ENCODE measurements at places on chromosomes 2 and 18.

GRCh38 chr18:73966954-73967353, 180.7 kb downstream of the FBXO15 start:
- no peak for DNase-seq

DNA sequence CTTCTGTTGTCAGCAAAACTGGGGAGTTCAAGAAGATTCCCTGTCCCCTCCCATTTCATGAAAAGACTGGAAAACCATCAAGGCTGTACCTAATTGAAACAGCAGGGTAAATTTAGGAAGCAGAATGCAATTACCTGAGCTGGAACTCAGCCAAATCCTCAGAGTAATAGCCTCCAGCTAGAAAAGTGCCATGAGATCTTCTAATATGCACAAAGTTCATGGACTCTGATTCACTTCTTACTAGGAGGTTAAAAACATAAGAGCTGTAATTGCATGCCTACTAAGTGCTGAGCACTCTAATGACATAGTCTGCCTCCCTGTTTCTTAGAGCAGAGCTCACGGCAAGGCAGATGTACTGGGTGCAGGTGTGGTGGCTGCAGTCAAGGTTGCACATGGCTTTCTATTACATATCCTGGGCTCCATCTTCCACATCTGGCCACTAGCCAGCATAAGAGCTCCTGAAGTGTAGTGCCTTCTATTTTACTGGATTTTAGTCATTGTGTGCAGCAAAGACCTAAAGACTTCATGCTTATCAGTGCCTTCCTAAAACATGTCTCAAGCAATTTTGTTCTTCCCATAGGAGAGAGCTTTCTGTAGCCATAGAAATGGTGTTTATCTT, 341.7 kb downstream of the PTPRM start:
- DNase-seq = no peak

GRCh38 chr2:227370791-227371312, 8.3 kb downstream of the TM4SF20 start:
- no peak for DNase-seq

DNA sequence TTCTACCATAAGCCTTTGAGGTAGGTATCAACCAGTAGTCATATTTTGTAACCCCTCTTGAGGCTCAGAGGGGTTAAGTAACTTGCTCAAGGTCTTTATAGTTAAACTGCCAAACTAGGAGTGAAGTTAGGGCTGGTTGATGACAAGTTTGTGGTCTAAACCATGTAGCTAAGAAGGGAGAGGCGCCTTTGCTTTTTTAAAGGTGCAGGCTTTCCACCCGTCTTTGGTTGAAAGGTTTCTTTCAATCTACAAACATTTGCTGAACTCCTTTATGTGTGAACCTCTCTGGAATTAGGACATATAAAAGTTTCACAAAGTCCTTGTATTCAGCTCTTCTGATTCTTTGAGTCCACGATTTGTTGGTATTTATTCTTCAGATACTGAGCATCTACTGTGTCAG, 2.4 kb upstream of the MTA3 start:
- DNase-seq = no peak

GRCh38 chr18:63207835-63208234, 111.7 kb downstream of the BCL2 start:
- DNase-seq = no peak

GRCh38 chr2:14420851-14421250, 211.7 kb upstream of the LRATD1 start:
- DNase-seq = no peak

- no peak for DNase-seq
Observed at GRCh38 chr2:16168506-16169264, 228.3 kb downstream of the MYCN start.

- DNase-seq = no peak
Observed at GRCh38 chr2:109066501-109066900, 62.5 kb upstream of the SH3RF3 start.
